CD14-positive monocyte (primary cell): ENCODE measurements at places on chromosomes 1 and 21. TPM values are rescaled to one million over a fixed set of nuclear protein-coding genes. Genes with fewer than 3 reads are reported as not detected.

DNA sequence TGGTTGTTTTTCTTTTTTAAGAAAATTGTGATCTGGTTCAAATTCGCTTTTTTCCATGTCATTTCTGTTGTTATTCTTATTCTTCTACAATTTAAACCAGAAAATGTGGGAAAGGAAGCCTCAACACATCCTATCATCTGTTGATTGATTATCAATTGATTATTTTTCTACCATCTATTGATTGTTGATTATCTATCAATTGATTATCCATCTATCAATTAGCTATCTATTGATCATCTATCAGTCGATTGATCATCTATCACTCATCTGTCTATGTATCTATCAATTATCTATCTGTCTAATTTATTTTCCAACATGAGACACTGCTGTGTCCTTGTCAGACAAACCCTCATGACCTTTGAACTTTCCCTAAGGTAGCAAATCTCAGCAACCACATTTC is 136.1 kb upstream of the ARHGEF16 start:
- H3K4me1 ChIP-seq = no peaks in the 10 kb centered on the region
- no peak overlapping the region for H3K27ac ChIP-seq
- no peak overlapping the region for H3K4me3 ChIP-seq
- H3K27me3 ChIP-seq = no peaks in the 10 kb centered on the region
- H3K36me3 ChIP-seq = no peaks in the 10 kb centered on the region
- DNase-seq = no peak

GRCh38 chr1:26959722-26960624 is at the start of gene KDF1:
KDF1 (minus strand) TSS chr1:26960468; CDS start chr1:26952380, 8,088 bp downstream.
- no peaks in the 10 kb centered on the region for H3K36me3 ChIP-seq
- no peak for DNase-seq
- H3K27me3 ChIP-seq = peaks cover 42% of the 10 kb centered on the region

DNA sequence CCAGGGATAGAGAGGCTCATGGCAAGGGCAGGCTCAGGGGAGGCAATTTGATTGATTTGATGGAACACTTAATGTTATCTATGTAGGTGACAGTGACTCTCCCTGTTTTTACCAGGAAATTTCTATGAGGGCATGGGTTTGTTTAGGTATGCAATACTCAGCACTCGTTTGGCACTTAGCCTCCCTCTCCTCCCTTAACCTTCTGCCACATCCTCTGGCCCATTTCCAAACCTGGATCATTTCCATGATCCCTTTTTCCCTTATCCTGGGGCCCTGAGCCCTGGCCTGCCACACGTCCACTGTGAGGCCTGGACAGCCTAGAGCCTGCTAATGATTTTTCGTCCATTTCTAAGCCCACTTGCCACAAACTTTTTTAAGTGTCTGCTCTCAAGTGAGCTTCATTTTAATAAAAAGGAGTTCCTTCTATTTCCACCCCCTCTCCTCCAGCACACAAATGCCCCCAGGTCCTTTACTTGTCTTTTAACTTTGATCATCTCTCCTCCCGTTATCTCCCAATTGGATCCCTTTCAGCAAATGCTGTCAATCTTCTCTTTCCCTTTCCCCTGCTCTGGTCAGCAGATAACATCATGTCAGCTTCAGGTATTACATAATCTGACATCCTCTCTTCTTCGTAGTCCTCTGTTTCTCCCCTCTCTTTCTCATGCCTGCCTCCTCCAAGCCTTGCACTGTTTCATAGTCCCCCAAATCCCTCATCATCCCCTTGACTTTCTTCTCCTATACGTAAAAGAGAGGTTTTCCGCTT is 37.8 kb upstream of the GADD45A start:
- H3K27ac ChIP-seq = no peak overlapping the region
- H3K4me1 ChIP-seq = no peaks in the 10 kb centered on the region
- DNase-seq = no peak
- H3K36me3 ChIP-seq = no peaks in the 10 kb centered on the region
- H3K4me3 ChIP-seq = no peak overlapping the region

GRCh38 chr1:44757420-44757819 is 17.8 kb downstream of the KIF2C start:
- H3K27ac ChIP-seq = no peak overlapping the region
- H3K27me3 ChIP-seq = no peaks in the 10 kb centered on the region
- H3K4me3 ChIP-seq = no peak overlapping the region
- no peak for DNase-seq

Gene USP24
- polyA plus RNA-seq = 3.8 and 14.2 TPM in 2 replicates

Gene VN1R5
- not detected in 2 replicates for polyA plus RNA-seq

- no peak for DNase-seq
- H3K27me3 ChIP-seq = no peaks in the 10 kb centered on the region
- H3K36me3 ChIP-seq = no peaks in the 10 kb centered on the region
- no peaks in the 10 kb centered on the region for H3K4me1 ChIP-seq
Measured at GRCh38 chr1:50841791-50842387, 118.2 kb downstream of the FAF1 start.

DNA sequence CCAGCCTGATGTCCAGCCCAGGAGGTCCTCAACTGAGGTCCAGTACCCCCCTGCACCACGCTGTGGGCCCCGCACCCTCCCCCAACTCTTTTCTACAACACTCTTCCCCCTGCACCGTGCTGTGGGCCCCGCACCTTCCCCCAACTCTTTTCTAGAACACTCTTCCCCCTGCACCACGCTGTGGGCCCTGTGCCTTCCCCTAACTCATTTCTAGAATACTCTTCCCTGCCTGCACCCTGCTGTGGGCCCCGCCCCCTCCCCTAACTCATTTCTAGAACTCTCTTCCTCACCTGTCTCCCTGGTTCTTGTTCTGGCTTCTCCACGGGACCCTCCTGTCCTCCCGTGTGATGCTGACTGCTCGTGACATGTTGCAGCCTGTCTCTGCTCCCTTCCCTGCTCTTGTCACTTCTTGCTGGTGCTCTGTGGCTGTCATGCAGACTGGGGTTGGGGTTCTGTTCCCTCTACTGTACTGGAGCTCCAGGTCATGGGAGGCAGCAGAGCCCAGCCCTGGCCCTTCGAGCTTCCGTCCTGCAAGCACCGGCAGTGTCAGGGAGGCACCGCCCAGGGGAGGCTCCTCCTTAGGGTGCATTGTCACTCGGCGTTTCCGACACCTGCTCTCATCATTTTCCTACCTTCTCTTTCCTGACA is 160.1 kb upstream of the COL6A1 start:
- H3K27me3 ChIP-seq = no peaks in the 10 kb centered on the region
- no peak overlapping the region for H3K27ac ChIP-seq
- no peak overlapping the region for H3K4me3 ChIP-seq
- H3K4me1 ChIP-seq = peaks cover 27% of the 10 kb centered on the region

Gene CYB5RL
- polyA plus RNA-seq = 0.76 TPM

- H3K27me3 ChIP-seq = no peaks in the 10 kb centered on the region
- no peak overlapping the region for H3K4me3 ChIP-seq
- no peaks in the 10 kb centered on the region for H3K36me3 ChIP-seq
- peaks cover 3% of the 10 kb centered on the region for H3K4me1 ChIP-seq
Measured at GRCh38 chr1:40438391-40439015, 11.8 kb upstream of the ZFP69B start.

Gene NBPF6
- polyA plus RNA-seq = not detected

Gene CELA3B
- polyA plus RNA-seq = not detected

GRCh38 chr21:27448960-27449359 is 482.1 kb upstream of the ADAMTS5 start:
- no peak overlapping the region for H3K27ac ChIP-seq
- H3K27me3 ChIP-seq = no peaks in the 10 kb centered on the region
- no peaks in the 10 kb centered on the region for H3K36me3 ChIP-seq
- no peak overlapping the region for H3K4me3 ChIP-seq
- DNase-seq = no peak
- H3K4me1 ChIP-seq = no peaks in the 10 kb centered on the region

Gene ELF3
- not detected for polyA plus RNA-seq

DNA sequence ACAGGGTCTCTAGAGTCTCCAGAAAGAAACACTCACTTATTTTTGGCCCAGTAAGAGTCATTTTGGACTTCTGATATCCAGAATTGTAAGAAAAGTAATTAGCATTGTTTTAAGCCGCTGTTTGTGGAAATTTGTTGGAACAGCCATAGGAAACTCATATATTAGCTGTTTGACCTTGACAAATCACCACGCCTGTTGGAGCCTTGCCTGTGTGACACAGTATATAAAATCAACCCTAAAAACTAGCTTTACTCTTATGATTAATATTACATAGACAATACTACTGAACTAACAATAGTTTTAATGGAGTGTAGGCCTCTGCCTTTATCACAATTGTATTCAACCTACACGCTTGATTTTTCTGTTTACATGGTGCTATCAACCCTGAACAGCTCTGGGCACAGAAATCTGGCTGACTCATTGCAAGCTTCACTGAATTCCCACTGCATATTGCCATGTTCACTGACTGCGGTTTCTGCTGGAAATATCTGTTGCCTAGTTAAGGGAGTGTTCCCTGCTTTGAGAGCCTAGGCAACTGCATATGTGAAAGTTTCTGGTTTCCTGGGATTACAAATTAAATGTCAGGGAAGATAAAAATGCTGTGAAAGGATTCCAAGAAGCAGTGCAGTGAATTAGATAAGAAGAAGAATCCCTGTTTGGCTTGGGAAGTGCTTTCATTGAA is 419.5 kb upstream of the DEPDC1 start:
- H3K27me3 ChIP-seq = no peaks in the 10 kb centered on the region
- no peaks in the 10 kb centered on the region for H3K36me3 ChIP-seq
- DNase-seq = no peak
- no peaks in the 10 kb centered on the region for H3K4me1 ChIP-seq

- DNase-seq = no peak
- H3K36me3 ChIP-seq = peaks cover 15% of the 10 kb centered on the region
- H3K4me3 ChIP-seq = no peak overlapping the region
- H3K27ac ChIP-seq = no peak overlapping the region
- H3K4me1 ChIP-seq = peaks cover 3% of the 10 kb centered on the region
Measured at GRCh38 chr1:10530281-10530740, 55.6 kb downstream of the PEX14 start.

- H3K27me3 ChIP-seq = no peaks in the 10 kb centered on the region
- H3K4me3 ChIP-seq = no peak overlapping the region
- peaks cover 35% of the 10 kb centered on the region for H3K4me1 ChIP-seq
- peaks cover 12% of the 10 kb centered on the region for H3K36me3 ChIP-seq
- DNase-seq = no peak
Measured at GRCh38 chr1:42926879-42927242, 31.8 kb downstream of the SLC2A1 start.

DNA sequence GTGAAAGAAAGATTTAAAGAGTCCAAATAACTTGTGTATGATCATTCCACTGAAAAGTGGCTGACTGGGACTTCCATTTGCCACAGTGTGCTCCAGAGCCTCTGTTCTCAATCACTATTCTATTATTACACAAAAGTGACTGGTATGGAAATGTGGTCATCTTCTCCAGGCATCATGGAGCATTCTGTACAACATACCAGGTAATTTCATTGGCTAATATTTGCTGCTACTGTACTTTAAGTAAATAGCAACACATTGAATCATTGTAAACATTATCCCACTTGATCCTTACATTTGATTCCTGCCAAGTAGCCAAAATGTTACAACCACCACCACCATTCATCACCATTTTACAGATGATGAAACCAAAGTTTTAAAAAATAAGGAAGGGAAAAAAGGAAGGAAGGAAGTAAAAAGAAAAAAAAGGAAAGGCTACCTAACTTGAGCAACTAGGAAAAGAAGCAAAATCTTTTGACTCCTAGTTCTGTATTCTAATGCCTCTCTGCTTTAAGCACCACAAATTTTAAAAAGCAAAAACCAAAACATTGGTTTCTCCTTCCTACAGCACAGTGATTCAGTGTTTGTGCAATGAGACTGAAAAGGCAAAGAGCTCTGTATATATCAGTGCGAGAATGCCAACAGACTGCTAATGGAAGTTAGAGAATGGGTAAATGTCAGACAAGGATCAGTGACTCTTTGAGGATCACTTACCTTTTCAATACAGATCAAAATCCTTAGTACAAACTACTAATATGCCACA is 361.4 kb upstream of the PTBP2 start:
- H3K36me3 ChIP-seq = no peaks in the 10 kb centered on the region
- DNase-seq = peak; percentile 22
- peaks cover 41% of the 10 kb centered on the region for H3K4me1 ChIP-seq
- peak overlapping the region; percentile 55 for H3K27ac ChIP-seq
- H3K27me3 ChIP-seq = no peaks in the 10 kb centered on the region

DNA sequence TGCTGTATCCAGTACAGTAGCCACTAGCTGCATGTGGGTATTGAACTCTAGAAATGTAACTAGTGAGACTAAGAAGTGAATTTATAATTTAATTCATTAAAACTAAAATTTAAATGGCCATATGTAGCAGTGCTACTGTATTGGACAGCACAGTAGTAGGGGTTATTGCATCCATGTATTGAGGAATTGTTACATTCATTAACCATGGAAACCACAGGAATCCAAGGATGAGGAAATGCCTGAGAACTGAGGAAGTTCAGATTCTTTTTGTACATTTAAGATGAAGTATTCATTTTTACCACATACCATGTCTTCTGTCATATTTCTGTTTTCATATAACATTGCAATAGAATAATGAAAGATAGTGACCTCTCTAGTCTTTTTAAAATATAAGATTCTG is 2.6 kb downstream of the MTF2 start:
- H3K36me3 ChIP-seq = peaks cover 20% of the 10 kb centered on the region
- peaks cover 43% of the 10 kb centered on the region for H3K4me1 ChIP-seq
- peak; percentile 69 for DNase-seq
- no peak overlapping the region for H3K4me3 ChIP-seq

Gene CDK18
- 4.4 and 7.4 TPM in 2 replicates for polyA plus RNA-seq

Gene IGFN1
- polyA plus RNA-seq = not detected

Gene CA6
- not detected for polyA plus RNA-seq

Gene FAM72B
- polyA plus RNA-seq = 0.73 TPM

- no peaks in the 10 kb centered on the region for H3K27me3 ChIP-seq
- H3K36me3 ChIP-seq = no peaks in the 10 kb centered on the region
- H3K4me1 ChIP-seq = peaks cover 21% of the 10 kb centered on the region
Measured at GRCh38 chr1:247175458-247175857, 3.6 kb upstream of the ZNF124 start.

Gene LRRC53
- not detected for polyA plus RNA-seq

- no peaks in the 10 kb centered on the region for H3K36me3 ChIP-seq
- no peak overlapping the region for H3K27ac ChIP-seq
- peaks cover 13% of the 10 kb centered on the region for H3K4me1 ChIP-seq
- no peak overlapping the region for H3K4me3 ChIP-seq
- no peaks in the 10 kb centered on the region for H3K27me3 ChIP-seq
Measured at GRCh38 chr1:68442006-68442405, 7.7 kb downstream of the RPE65 start.

DNA sequence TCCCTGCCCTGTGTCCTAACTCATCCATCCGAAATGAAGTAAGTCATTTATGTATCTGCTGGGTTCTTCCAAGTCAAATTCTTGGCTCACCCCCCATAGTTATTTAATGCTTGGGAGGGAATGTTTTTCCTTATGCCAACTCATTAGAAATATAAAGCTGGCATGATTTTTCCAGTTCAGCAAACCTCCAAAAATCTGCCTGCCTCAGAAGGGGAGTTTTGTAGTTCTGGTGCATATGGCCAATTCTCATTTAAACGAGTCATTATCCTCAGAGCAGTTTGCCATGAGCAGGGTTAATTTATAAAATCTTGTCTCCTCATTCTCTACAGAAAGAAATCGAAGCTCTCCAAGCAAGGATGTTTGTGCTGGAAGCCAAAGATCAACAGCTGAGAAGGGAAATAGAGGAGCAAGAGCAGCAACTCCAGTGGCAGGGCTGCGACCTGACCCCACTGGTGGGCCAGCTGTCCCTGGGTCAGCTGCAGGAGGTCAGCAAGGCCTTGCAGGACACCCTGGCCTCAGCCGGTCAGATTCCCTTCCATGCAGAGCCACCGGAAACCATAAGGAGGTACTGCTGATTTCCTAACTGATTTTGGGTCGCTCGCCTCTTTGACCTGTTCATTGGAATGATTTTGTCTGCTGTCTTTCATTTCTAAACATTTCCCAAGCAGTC is 144.1 kb downstream of the DISC1 start:
- H3K4me1 ChIP-seq = peaks cover 25% of the 10 kb centered on the region
- no peaks in the 10 kb centered on the region for H3K27me3 ChIP-seq
- DNase-seq = no peak
